Occipital lobe (tissue), 3 donors: ENCODE measurements at places on chromosomes 2 and 18.

DNA sequence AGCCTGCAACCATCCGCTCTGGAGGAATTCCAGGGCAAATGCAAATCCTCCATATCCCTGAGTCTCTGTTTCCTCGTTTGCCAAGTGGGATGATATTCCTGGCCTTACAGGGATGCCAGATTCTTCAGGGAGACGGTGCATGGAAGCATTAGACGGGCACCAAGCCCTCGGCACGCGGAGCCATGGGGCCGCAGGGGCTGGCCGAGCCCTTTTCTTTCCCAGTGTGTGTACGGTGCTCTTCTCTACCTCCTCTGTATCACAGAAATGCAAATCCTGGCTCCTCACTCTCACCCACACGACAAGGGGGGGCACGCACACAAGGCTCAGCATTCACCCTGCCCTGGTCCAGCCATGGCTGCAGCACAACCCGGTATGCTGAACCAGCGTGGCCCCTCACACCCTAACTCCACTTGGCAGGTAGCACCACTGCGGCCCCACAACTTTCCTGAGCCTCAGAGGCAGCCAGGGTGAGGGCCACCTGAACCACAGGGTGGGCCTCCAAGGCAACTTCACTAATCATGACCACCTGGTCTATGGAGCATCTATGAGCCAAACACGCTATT is 64.1 kb upstream of the SALL3 start:
- DNase-seq = no peak

- DNase-seq = no peak
Measured at GRCh38 chr2:234680688-234681619, 184.1 kb upstream of the ARL4C start.

- peak; percentile 3 for DNase-seq
Measured at GRCh38 chr2:80059447-80059846, 245.1 kb downstream of the LRRTM1 start.

DNA sequence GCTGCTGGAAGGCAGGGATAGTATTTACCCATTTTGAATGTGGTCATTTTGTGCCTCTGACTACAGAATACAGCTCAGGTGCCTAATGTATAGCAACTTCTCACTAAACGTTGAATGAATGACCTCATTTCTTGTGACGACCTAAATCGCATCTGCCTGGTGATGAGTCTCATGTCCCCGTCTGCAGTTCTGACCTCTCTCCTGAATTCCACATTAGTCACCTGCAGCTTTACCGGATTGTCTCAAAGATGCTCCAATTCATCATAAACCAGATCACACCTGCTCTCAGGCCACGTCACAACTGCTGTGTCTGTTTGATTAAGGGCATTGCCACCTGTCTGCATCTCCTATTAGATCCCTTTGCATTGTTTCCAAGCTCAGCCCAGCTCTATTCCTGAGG is 133.6 kb upstream of the MYT1L start:
- no peak for DNase-seq

GRCh38 chr2:177603181-177603580 is 210.6 kb downstream of the AGPS start:
- no peak for DNase-seq

GRCh38 chr2:142875010-142875409 is 2.5 kb upstream of the KYNU start:
- no peak for DNase-seq

DNA sequence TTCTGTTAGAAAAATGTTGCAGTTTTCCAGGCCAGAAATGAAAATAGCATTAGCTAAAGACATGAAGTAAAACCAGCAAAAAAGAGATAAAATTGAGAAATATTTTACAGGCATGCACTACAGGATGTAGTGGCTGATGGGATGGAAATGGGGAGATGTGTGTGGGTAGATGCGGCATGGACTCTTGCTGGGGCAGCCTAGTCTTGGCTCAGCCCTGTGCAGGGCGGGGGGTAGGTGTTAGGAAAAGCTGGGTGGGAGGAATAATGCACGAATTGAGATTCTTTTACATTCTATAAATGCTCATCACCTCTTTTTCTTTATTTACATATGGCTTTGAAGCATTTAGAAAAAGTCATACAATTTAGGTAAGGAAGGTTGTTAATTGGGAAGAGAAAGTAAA is 334.2 kb downstream of the NUP35 start:
- DNase-seq = no peak

GRCh38 chr2:85524336-85524908 is 14.5 kb upstream of the MAT2A start:
- DNase-seq = peak; percentile 20

DNA sequence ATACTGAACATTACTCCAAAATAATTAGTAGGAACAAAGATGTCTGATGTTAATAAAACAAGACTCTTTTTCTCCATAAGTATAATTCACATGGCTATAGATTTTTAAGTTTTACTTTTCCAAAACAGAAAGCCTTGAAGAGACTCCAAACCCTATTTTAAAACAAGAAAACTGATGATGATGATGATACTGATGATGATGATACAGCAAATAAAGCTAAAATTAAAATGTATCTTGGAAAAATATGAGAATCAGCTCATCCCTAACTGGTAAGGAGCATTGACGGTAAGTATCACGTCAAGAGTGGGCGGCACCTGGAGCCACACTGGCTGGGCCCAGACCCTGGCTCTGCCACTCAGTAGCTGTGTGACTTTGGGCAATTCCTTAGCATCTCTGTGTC is 39.6 kb downstream of the ID2 start:
- DNase-seq = no peak

GRCh38 chr2:184026961-184027360 is 571.4 kb upstream of the ZNF804A start:
- no peak for DNase-seq

- DNase-seq = no peak
Measured at GRCh38 chr2:226426292-226426736, 373.3 kb downstream of the IRS1 start.

DNA sequence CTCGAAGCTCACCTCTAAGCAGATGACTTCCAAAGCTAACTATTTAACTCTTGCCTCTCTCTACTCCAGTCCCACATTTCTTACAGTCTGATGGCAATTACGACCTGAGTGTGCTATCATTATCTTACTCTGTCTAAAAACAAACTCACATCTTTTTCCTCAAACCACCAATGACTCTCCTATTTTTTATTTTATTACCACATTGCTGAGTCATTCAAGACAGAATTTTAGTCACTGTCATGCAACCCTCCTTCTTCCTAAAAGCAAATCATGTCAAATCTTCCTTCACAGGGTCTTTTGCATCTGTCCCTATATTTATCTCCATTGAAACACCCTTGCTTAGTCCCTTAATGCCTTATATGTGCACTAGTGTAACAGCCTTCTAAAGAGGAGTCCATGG is 34.6 kb upstream of the C2orf15 start:
- DNase-seq = no peak
